NCI-H1048 (cell line): ENCODE measurements at places on chromosomes 4 and X.

DNA sequence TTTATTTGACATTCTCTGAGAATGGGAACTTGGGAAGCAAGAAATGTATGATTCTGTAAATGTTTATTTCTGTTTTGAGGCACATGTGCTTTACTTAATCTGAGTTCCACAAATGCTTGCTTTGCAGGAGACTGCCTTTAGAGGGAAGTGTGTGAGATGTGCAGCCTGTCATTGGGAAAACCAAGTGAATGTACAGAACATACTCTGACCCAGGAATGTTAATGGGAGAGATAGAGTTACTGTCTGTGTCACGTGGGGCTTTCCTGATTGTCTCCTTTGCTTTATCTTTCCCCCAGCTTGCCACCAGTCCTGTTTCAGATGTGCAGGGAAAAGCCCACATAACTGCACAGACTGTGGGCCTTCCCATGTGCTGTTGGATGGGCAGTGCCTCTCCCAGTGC is 218.6 kb upstream of the ANXA3 start:
- no peak for DNase-seq

DNA sequence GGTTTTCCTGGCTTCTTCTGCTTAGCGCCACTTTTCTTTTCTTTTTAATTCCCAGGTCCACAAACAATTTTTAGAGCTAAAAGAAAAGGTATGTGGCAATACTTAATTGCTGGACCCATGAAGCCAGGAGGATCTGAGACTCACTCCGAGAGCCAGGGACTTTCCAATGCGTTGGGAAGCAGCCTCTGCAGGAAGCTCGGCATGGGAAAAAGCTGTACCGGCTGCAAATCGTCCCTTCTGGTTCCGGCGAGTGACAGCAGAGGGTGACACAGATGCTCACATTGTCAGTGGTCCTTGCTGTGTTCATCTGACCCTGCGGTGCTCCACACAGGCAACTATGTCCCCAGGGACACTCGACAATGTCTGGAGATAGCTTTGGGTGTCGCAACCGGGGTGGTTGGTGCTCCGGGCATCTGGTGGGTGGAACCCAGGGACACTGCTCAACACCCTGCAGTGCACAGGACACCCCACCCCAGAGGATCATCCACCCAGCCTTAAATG is 164.0 kb downstream of the PRKX start:
- DNase-seq = no peak

GRCh38 chrX:17826609-17827496 is 34.2 kb downstream of the RAI2 start:
- no peak for DNase-seq

GRCh38 chrX:150156615-150157014 is 206.5 kb upstream of the MAMLD1 start:
- no peak for DNase-seq

GRCh38 chrX:72685810-72686456 is 28.2 kb downstream of the PHKA1 start:
- peak; percentile 4 for DNase-seq

DNA sequence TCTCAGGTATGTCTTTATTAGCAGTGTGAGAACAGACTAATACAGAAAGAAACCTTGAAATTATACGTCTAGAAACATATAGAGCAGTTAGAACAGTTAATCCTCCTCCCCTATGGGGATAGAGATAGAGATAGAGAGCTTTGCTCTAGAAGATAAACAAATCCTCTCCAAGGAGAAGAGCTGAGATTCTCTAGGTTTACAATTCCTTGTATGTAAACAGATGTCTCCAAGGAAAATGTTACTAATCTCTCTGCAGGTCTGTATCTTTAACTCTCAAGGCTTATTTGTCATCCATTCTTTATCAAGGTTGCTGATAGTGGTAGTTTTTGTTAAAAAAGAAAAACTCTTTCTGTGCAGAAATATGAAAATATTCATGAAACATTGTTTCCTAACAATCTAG is 282.1 kb upstream of the GIMD1 start:
- no peak for DNase-seq

DNA sequence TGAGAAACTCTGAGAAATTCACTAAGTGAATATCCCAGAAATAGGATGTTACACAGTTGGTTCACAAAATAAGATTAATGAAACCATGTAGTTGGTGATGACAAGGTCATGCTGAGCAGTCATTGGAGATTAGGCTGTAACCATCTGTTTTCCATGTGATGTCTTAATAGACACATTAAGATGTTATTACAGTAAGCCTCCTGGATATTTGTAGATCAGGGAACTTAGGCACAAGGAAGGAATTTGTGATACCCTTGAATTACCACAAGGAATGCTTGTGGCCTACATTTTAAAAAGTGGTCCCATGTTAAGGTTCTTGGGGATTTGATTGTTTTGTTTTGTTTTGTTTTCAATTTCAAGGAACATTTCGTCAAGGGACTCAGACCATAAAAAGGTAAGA is 185.6 kb upstream of the BANK1 start:
- DNase-seq = no peak

DNA sequence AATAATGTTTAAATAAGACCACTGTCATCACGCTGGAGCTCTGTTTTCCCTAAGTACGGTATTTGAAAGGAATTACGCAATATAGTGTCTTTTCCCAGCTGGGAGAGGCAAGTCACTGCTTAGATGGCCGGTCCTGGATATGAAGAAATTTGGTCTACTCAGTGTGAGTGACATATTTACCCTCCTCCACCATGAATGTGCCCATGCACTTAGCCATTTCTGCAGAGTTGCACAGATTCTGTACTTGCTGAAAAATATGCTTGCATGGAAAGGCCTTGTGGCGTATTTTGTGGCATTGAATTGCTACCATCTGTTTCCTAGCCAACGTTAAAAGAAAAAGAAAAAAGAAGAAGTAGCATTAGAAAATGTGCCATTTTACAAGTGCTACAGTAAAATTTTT is 73.1 kb downstream of the ADGRL3 start:
- no peak for DNase-seq

DNA sequence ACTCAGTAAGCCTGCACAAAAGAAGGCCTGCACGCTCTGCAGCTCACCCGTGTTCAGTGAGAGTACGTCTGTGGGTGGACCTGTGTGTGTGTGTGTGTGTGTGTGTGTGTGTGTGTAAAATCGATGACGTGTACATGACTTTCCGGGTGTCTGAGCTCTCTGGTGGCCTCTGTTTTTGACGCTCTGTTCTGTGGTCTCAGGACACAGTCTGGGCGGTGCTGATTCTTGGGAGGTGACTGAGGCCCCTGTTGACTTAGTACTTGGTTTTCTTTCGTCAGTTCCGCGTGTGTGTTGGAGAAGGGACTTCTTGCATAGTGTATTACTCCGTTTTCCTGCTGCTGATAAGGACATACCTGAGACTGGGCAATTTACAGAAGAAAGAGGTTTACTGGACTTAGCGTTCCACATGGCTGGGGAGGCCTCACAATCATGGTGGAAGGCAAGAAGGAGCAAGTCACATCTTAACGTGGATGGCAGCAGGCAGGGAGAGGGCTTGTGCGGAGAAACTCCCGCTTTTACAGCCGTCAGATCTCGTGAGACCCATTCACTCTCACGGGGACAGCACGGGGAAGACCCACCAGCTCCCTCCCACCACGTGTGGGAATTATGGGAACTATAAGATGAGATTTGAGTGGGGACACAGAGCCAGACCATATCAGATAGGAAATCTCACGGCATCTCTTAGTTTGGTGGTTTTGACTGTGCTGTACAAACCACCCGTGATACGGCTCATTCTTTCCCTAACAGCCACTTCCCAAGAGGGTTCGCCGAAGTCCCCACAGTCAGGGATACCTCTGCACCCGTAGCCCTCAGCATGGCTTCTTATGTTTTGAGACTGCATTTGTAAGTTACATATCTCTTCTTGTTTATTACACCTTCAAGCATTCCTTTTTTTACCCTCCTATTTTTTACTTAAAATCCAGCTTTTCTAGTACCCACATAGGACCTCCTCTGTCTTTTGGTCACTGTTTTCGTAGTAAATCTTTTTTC is 24.5 kb downstream of the UVSSA start:
- DNase-seq = no peak

DNA sequence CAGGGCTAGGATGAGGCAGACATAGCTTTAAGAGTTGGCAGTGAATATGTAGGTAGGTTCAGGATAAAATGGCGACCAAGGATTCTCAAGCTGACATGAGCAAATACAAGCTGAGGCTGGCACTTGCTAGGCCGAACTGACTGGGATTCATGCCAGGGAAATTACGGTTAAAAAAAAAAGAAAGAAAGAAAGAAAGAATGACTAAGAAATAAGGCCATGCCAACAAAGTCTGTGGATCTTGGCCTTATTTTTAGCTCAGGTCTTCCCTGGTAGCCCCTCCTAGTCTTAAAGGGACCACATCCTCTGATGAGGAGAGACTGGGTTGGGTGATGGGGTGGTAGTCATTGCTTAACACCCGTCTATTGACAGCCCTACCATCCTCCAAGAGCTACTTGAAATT is 64.4 kb upstream of the KLHL13 start:
- DNase-seq = no peak

- DNase-seq = no peak
These were observed 170.3 kb downstream of the MOSPD2 start for GRCh38 chrX:15043538-15043937.

GRCh38 chr4:36740796-36741310 is 459.4 kb downstream of the DTHD1 start:
- no peak for DNase-seq

DNA sequence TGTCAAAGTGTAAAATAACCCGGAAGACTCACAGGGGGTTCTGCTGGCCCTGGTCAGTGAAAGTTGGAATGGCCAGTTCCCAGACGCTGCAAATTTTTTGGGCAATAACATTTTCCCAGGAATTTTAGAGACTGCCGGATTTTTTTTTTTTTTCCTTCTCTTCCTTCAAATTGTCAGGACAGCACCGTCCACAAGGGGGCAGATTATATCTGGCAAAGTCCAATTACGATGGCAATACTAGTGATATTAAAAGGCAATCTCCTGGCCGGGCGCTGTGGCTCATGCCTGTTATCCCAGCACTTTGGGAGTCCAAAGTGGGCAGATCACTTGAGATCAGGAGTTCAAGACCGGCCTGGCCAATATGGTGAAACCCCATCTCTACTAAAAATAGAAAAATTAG is 20.5 kb downstream of the SLC25A5 start:
- no peak for DNase-seq

- no peak for DNase-seq
These were observed 1.3 kb downstream of the CHST7 start for GRCh38 chrX:46574774-46575381.

GRCh38 chr4:2817701-2818350 is 24.9 kb downstream of the SH3BP2 start:
- peak; percentile 41 for DNase-seq

- DNase-seq = no peak
These were observed 137.6 kb downstream of the EGF start for GRCh38 chr4:110049951-110050925.

GRCh38 chrX:72340626-72341025 is 34.9 kb upstream of the CITED1 start:
- DNase-seq = no peak

DNA sequence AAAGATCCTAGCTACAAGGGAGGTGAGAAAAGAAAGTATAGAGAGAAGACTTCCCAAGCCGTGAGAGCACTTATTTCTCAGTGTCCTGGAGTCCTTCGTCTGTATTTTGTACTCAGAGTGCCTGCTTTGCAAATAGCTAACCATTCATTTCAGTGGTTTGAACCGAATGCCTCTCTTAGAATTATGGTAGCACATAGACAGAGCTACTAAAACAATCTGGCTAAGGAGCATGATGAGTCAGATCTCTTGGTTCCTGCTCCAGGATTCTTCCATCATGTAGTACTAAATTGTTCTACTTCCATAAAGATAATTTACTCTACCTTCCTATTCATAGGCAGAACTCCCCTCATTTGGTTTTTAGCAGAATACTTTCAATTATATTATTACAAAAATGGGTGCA is 946.6 kb downstream of the STIM2 start:
- DNase-seq = no peak

DNA sequence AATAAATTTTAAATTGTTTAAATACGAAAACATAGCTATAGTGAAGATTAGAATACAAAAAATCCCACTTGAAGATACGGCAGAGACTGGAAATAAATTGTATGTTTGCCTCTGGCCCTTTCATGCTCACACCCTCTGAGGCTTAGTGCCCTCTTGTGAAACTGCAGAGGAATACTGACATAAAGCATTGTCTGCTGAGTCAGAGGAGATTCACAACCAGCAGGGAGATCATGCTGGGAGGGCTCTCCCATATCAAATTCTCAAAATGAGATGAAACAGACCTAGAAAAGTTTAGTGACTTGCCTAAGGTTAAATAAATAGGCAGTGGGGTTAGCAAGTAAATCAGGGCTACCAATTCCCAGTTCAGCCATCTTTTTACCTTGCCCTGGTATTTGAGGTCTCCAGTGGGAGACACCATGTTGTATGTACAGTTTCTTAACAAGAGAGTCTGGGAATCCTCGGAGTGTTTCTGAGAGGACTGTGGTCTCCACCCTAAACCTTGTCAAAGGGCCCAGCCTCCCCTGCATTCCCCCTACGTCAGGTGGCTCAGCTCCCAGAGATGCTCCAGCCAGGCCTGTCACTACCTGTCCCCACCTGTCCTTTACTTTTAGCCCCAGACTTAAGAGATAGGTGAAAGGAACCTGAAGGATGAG is 581.4 kb upstream of the DIPK2B start:
- no peak for DNase-seq

GRCh38 chr4:89308161-89308500 is 531 bp upstream of the GPRIN3 start:
- no peak for DNase-seq

- no peak for DNase-seq
These were observed 82.6 kb downstream of the PCDH7 start for GRCh38 chr4:30802622-30803323.

GRCh38 chrX:136106920-136107528 is 40.3 kb upstream of the FHL1 start:
- no peak for DNase-seq

- no peak for DNase-seq
These were observed 31.2 kb upstream of the PDGFRA start for GRCh38 chr4:54197926-54198325.
